ENCODE measurements at places on chromosomes 7 and 10.

DNA sequence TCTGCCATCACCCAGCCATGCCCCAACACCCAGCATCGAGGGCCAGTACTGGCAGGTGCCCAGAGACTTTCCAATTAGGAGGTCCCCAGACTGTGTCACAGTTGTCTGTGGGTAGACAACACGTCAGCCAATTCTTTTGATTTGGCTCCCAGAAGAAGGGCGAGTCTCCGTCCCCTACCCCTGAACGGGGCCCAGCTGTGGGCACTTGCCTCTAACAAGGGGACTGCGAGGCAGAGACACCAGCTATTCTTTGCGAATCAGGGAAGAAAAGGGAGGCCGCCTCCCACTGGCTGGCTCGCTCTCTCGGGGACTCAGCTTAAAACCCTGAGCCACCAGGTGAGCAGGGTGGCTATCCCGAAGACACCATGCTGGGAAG, 167.3 kb downstream of the USP6NL start:
- no peaks in the 10 kb centered on the region for H3K27me3 ChIP-seq
- no peak for DNase-seq
- no peak overlapping the region for H3K4me3 ChIP-seq
- no peaks in the 10 kb centered on the region for H3K4me1 ChIP-seq

GRCh38 chr10:86651021-86651471, 3.3 kb upstream of the OPN4 start:
- DNase-seq: no peak
- no peak overlapping the region for H3K4me3 ChIP-seq
- H3K27me3 ChIP-seq: peaks cover 7% of the 10 kb centered on the region
- H3K27ac ChIP-seq: no peak overlapping the region

DNA sequence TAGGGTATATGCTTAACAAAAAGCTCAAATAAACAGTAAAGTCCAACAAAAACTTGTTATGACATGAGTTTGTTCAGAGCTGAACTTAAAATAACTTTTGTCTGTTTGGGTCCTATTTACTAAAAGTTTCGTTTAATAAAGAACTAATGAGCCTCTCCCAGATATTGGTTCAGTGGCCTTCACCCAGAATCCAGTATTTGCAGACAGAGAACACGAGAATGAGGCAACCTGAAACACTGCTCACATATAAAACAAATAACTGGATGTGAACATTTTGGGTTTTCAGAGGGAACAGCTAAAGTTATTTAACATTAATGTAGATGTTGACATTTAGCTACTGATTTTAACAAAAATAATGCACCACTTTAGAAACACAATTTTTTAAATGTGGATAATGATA, 98.3 kb downstream of the RNF133 start:
- H3K4me1 ChIP-seq: no peaks in the 10 kb centered on the region
- H3K27ac ChIP-seq: no peak overlapping the region
- DNase-seq: no peak
- no peaks in the 10 kb centered on the region for H3K27me3 ChIP-seq
- H3K36me3 ChIP-seq: no peaks in the 10 kb centered on the region

DNA sequence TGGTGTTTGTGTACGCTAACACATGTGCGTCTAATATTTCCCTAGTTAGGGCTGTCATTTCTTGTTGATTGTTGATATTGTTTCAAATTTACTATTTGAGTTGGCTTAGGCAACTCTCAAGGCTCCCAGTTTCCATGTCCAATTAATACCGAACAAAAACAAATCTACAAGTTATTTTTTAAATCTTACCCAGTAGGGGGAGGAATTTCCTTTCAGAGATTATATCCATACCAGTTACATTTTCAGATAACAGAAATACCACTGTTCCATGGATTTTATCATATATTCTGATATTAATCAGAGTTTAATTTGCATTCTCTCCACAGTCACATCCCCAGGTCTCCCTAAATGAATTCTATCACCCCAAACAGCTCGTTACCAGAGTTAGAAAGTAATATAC, 7.2 kb upstream of the AKR1B10 start:
- H3K27ac ChIP-seq: no peak overlapping the region
- no peak for DNase-seq
- no peaks in the 10 kb centered on the region for H3K4me1 ChIP-seq
- no peak overlapping the region for H3K4me3 ChIP-seq
- H3K36me3 ChIP-seq: no peaks in the 10 kb centered on the region

DNA sequence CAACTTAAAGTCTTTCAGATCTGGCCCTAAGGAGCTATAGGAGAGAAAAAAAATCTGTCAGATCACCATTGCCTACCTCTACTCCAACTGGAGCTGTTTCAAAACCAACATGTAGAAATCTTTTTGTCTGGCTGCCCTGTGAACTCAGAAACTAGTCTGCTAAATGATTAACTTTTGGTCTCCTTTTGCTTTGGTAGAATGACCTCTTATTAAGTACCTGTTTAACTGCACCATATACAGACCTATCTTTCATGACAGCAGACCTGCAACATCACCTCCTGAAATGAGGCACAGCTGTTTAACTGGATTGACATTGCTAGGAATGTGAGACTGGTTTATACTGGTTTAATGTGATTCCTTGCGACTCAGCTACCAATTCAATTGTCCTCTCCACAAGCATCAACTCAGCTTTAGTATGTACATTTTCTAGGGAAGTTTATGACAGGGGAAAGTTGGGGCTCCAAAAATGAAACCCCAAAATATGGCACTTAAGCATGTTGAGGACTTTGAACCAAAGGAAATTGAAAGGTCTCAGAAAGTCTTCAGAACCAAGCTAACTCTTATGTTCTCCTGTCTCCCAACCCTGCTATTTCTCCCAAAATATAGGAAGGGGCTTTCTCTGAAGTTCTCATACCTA, 1.8 kb downstream of the CYP3A43 start:
- no peaks in the 10 kb centered on the region for H3K27me3 ChIP-seq
- no peaks in the 10 kb centered on the region for H3K36me3 ChIP-seq
- H3K4me3 ChIP-seq: no peak overlapping the region
- peaks cover 21% of the 10 kb centered on the region for H3K4me1 ChIP-seq

- no peaks in the 10 kb centered on the region for H3K4me1 ChIP-seq
- H3K36me3 ChIP-seq: no peaks in the 10 kb centered on the region
- no peak overlapping the region for H3K27ac ChIP-seq
- no peak for DNase-seq
- no peaks in the 10 kb centered on the region for H3K27me3 ChIP-seq
These were observed 20.5 kb upstream of the GATA3 start for GRCh38 chr10:8033812-8034465.

- DNase-seq: no peak
- H3K4me3 ChIP-seq: no peak overlapping the region
- H3K36me3 ChIP-seq: no peaks in the 10 kb centered on the region
- no peaks in the 10 kb centered on the region for H3K4me1 ChIP-seq
- H3K27ac ChIP-seq: no peak overlapping the region
These were observed 86.0 kb upstream of the RET start for GRCh38 chr10:42990721-42991441.

- no peak overlapping the region for H3K4me3 ChIP-seq
- H3K36me3 ChIP-seq: no peaks in the 10 kb centered on the region
- no peak overlapping the region for H3K27ac ChIP-seq
- DNase-seq: no peak
- H3K27me3 ChIP-seq: peaks cover 2% of the 10 kb centered on the region
These were observed 86.7 kb downstream of the EPDR1 start for GRCh38 chr7:38007096-38007495.

- H3K4me3 ChIP-seq: no peak overlapping the region
- no peaks in the 10 kb centered on the region for H3K27me3 ChIP-seq
- DNase-seq: no peak
- no peaks in the 10 kb centered on the region for H3K36me3 ChIP-seq
These were observed 78.7 kb upstream of the ARHGAP21 start for GRCh38 chr10:24802378-24802777.

GRCh38 chr7:139908792-139909191, 79.7 kb downstream of the TBXAS1 start:
- no peaks in the 10 kb centered on the region for H3K36me3 ChIP-seq
- DNase-seq: no peak
- H3K27ac ChIP-seq: no peak overlapping the region
- H3K4me3 ChIP-seq: no peak overlapping the region
- no peaks in the 10 kb centered on the region for H3K27me3 ChIP-seq

DNA sequence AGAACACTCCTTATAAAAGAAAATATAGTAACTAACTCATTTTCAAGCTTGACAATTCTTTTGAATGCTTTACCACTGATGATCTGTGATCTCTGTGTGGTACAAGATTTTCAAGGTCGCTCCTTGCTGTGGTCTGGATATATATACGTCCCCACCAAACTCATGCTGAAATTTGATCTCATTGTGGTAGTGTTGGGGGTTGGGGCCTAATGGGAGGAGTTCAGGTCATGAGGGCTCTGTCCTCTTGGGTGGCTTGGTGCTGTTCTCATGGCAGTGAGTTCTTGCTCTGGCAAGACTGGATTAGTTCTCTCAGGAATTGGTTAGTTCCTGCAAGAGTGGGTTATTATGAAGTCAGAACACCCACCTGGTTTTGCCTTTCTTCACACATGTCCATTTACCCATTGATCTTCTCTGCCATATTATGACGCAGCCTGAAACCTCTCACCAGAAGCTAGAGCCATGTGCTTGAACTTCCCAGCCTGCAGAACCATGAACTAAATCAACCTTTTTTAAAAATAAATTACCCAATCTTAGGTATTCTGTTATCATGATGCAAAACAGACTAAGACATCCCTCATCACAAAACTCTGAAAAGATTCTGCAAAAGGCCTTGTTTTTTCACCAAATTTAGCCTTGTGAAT, 8.3 kb upstream of the EDRF1 start:
- no peak overlapping the region for H3K4me3 ChIP-seq
- no peak for DNase-seq
- H3K27ac ChIP-seq: no peak overlapping the region
